T-helper 22 cell (primary cell): ENCODE measurements at places on chromosomes 1 and 21.

GRCh38 chr1:194431121-194431520, 1244.7 kb upstream of the B3GALT2 start:
- DNase-seq, result no peak

GRCh38 chr1:56457756-56458375, 121.5 kb downstream of the PLPP3 start:
- no peak for DNase-seq

DNA sequence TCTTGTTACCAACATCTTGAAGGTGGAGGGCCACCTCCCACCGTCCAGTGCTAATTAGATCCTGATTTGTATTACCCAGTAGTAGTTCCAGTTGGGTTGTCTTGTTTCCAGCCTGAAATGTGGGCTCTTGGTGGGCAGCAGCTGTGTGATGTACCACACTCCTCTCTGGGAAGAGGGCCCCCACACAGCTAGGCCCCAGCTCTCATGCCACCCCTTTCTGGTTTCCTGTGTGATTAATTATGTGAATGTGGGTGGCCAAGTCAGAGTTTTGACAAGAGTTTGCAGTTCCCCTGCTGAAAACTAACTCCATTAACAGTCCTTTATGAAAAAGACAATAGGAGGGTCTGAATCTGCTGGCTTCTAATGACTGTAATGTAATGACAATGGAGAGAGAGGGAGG, 3.8 kb downstream of the HMGB4 start:
- no peak for DNase-seq

GRCh38 chr1:203754455-203754864, 10.5 kb upstream of the LAX1 start:
- DNase-seq, result no peak

DNA sequence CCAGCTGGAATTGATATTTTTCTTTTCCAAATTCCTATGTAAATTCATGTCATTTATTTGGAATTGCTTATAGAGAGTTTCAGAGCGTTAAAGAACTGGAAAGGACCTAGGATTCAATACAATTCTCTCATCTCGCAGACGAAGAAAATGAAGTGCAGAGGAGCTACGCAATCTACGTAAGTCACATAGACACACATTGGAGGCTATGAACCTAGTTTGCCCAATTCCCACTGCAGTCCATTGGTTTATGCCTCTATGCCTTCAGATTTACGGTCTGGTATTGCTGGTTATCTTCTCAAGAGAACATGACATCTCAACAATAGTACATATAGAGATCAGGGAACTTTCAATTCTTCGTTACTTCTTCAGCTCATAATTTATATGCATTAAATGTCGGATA, 971 bp upstream of the RNF2 start:
- DNase-seq, result no peak

DNA sequence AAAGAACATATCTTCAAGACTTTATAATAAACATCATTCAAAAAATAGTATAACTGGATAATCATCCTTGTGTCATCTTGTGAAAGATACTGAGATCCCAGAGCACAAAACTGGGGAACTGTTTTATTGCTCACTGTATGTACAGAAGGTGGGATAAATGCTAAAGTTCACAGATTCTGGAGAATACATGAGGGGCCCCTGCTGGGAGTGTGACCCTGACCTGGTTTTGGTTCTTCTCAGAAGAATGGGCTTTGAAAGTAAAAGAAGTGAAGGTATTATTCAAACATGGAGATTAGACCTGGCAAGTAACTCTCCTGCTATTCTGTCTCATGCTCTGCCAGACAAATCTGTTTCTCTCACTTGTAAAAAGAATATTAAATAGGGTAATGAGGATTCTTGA, 14.5 kb downstream of the WDR26 start:
- no peak for DNase-seq

GRCh38 chr1:6248932-6249738, 5.2 kb downstream of the HES3 start:
- DNase-seq, result no peak

- no peak for DNase-seq
Measured at GRCh38 chr1:238177960-238178645, 287.4 kb upstream of the ZP4 start.

DNA sequence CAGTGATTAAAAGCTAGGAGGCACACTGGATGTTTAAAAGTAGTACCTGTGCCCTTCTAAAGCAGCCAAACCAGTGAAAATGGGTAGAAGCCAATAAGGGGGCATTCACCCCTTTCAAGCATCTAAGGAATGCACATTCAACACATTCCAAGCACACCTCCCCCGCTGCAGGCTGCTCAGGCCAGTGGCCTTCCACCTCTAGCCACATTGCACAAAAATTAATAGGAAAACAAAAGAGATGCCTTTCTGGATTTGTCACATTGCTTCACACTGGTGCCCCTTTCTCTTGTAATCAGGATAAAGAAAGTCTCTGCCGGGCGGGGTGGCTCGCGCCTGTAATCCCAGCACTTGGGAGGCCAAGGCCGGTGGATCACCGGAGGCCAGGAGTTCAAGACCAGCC, 834.0 kb downstream of the USP25 start:
- no peak for DNase-seq

DNA sequence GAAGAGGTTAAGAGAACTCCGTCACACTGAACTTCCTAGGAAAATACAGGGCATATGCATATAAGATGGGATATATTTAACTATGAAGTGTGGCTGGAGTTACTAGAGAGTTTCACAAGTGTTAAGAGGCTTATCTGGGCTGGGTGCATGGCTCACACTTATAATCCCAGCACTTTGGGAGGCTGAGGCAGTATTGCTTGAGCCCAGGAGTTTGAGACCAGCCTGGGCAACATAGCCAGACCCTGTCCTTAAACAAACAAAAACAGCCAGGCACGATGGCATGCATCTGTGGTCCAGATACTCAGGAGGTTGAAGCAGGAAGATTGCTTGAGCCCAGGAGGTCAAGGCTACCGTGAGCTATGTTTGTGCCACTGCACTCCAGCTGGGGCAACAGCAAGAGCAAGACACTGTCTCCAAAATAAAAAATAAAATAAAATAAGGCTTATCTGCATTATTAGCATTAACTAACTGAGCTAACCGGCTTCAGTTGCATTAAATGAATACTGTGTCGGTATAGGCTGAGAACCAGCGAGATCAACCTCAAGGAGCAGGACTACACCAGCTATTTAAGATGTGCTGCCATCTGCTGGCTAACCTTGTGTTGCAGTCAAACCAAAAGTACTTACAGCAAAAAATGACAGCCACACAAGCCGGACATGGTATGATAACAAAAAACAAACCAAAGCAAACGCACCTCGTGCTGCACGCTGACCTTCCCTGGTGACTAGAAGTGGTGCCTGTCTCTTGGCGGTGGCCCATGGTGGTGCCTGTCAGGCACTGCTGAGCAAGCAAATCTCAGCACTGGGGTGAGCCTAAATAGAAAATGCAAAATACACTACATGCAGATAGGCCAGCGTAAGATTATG, 19.7 kb upstream of the RBBP5 start:
- peak; percentile 34 for DNase-seq

- DNase-seq, result no peak
Measured at GRCh38 chr1:184254849-184255248, 132.0 kb upstream of the C1orf21 start.

DNA sequence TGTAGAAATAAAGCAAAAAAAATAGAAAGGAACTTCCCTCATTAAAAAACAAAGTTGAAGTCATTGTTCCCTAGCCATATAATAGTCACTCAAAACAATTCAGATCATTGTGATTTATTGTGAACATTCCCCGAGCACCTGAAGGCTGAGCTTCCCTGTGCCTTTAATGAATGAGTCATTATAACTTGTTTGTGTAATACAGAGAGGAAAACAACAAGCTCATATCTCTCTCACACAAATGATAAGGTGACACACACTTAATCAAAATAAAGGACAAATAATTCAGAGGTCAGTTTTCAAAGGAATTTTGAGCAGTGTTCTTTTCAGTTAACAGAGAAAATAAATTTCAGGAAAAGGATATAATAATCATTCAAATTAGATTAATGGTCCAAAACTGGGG, 326.2 kb downstream of the DUSP10 start:
- DNase-seq, result no peak

- DNase-seq, result no peak
Measured at GRCh38 chr1:32180186-32181060, 948 bp downstream of the TXLNA start.

DNA sequence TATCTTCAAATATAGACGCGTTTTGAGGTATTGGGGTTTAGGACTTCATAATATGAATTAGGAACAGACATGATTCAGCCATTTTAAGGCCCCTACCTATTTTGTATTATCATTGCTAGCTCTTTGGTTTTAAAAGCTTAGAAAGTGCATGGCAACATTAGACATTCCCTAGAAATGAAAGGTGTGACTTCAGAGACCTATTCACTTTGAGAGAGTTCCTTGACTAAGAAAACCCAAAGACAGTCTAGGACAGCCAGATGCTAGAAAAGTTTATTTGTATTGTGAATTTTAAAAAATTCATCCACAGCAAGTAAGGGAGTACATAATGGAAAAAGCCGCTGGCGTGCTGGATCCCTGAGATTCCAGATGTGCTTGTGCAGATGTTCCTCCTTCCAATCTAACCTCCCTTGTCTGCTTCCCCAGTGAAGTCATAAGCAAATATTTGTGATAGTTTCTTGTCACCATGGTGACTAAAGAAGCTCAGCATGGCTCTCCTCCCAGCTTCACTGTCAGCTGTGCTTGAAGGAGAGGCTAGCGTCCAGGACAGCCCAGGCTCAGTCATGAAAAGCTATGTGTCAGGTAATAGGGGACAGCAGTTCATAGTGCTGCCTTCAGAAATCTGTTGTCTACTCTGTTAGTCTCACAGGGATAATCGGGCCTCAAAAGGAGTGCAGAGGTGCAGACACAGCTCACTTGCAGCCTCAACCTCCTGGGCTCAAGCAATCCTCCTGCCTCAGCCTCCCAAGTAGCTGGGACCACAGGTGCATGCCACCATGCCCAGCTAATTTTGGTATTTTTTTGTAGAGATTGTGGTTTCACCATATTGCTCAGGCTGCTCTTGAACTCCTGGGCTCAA, 34.8 kb downstream of the KPNA6 start:
- no peak for DNase-seq

DNA sequence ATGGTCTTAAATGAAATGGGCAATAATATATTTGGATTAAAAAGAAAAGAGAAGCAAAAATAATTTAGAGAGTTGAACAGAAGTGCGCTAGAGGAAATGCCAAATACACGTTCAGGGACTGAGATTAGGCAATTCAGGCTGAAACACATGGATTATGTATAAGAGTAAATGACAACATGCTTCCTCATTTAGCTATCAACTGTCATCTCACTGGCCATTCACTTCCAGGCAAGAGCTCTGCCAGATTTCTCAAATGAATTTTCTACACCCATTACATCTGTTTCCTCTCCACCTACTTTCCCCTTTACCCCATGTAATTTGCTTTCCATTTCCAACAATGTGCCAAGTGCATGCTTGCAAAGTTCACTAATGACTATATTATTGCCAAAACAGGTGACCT, 582.4 kb downstream of the LTN1 start:
- no peak for DNase-seq

DNA sequence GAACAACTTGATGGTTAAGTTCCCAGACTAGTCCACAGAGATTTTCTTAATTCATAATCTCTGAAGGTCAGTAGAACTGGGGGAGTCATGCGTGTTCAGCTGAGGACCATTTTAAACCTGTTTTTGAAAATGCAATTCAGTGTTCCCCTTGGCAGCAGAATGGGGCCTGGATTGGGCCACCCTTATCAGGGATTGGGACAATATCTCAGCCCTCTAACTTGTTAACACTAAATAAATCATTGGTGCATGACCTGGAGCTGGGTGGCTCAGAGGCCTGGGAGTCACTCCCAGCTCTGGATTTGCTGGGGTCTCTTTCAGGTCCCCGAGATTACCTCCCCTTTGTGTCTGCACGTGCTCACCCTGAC, 55.3 kb downstream of the MRPS6 start:
- DNase-seq, result no peak

DNA sequence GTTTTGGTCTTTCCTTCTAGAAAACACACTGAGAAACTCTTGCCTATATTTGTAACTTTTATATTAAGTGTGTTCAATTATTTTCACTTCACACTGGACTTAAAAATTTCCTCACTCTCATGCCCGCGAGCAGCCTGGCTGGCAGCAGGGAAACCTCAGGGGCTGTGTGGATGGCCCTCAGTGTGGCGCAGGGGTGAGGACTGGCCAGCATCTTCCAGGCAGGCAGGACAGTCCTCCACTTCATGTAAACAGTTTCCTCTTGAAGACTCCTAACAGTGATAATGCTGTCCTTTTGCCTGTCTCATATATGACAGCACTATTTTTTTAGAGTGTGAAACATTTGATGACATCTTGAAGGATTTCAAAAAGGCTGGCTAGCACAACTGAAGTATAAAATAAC, 618.6 kb downstream of the KIF26B start:
- DNase-seq, result no peak

DNA sequence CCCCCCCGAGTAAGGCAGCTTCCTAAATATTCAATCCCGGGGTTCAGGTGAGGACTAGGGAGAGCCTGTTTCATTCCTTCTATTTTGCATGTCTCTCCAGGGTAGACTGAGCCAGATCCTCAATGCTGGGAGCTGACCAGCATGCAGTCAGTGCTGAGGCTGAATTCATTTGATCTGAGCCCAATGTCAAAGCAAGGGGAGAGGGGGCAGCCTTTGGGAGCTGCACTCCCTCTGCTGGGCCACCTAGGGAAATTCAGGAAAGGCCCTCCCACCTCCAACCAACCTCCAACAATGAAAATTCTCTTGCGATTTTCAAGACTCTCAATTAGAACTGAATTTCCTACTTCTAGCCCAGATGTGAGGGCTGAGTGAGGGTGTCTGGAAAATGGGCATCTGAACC, 371.2 kb downstream of the NPHP4 start:
- no peak for DNase-seq

- DNase-seq, result peak; percentile 32
Measured at GRCh38 chr1:156767879-156768604, 707 bp downstream of the PRCC start.

DNA sequence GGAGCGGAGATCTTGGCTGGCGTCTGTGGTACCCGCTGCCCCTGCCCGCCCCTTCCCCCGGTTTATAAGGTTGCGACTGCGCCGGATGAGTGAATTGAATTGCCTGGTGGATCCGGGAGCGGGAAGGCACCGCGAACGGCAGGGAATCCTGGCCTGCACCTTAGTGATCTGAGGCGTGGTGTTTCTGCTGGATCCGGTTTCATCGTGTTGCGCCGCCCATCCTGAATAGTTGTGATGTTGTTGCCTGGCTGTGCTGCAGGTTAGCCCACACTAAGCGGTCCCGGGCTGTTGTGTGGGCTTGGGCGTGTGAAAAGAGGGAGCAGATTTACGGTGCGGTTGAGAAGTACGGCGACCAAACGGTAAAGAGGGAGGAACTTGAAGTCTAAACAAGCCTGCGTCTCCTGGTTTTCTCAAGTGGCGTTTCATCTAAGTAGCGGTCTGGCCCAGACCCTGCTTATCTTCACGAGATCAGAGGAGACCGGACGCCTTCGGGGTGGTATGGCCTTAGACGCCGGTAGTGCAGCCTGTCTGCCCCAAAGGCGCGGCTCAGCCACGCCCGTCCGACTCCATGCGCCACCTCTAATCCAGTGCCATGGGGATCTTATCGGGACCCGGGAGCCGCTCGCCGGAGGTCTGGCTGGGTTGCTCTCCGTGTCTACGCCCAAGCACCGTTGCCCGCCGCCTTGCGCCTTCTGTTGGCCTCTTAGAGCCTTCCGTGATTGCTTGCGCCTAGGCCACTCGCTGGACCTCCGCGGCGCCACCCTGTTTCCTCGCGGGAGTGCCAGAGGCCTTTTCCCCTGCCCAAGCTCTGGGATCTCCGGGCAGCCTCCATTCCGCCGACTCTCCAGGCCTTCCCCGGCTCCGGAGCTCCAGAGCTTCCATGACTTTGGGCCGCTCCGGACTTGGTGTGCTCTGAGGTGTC, 87.5 kb upstream of the RHOU start:
- no peak for DNase-seq

- no peak for DNase-seq
Measured at GRCh38 chr1:198483006-198483405, 57.5 kb downstream of the ATP6V1G3 start.
